ENCODE measurements at places on chromosomes 5 and 9. TPM values are rescaled to one million over a fixed set of nuclear protein-coding genes. Genes with fewer than 3 reads are reported as not detected.

GRIA1 gene
- 1.1 TPM for polyA plus RNA-seq

ANKRD31 gene
- 0.08 TPM for polyA plus RNA-seq

APC gene
- 4.1 TPM for polyA plus RNA-seq

FAM221B gene
- 0.13 TPM for polyA plus RNA-seq

DAB2 gene
- 29.6 TPM for polyA plus RNA-seq

TAF11L10 gene
- polyA plus RNA-seq = not detected

CCDC180 gene
- polyA plus RNA-seq = 3.3 TPM

KCNV2 gene
- not detected for polyA plus RNA-seq

- no peak for DNase-seq
Measured at GRCh38 chr5:168667301-168667840, 88.2 kb upstream of the PANK3 start.

DNA sequence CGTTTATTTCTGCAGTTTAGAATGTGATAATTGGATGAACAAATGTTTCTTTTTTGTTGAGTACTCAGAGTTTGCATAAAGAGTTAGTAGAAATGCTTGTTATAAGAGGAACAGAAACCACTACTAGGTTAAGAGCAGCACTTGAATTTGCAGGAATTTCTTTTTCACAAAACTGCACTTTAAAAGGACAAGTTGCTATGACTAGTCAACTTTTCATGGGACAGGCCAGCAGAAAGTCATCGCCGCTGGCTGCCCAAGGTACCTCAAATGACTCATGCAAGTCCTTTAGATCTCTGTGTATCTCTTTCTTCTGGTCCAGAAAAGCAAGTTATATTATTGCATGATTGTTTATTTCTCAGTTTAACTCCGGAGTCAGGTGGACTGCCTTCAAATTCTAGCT, 97.3 kb upstream of the HMHB1 start:
- DNase-seq = peak; percentile 66

DNA sequence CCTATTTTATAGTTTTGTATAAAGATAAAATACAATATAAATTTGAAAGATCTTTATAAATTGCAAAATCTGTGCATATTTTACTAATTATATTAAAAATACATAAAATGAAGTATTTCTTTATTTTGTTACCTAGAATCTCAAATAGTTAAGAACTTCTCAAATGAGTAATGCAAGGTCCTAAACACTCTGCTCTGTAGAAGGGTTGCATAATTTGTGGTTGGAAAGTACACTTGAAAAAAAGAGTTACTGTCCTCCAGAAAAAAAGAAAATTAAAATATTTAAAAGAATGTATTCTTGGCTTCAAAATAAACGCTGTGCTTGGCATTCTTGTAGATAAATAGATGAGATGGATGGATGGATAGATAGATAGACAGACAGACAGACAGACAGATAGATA, 428.8 kb upstream of the CDH6 start:
- DNase-seq = peak; percentile 5

DNA sequence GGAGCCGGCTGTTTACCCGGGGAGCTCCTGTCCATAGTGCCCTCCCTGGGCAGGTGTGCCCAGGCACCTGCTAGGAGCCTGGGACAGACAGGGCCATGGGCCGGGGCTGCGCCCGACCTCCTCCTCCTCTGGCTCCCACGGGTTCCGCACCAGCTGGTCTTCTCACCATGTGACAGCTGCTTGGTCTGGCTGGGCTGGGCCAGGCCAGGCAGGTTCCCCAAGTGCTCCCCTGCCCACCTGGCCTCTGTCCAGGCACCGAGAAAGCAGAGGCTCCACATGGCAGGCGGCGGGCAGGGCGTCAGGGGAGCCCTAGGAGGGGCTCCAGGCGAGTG, 60.0 kb downstream of the OLFM1 start:
- no peak for DNase-seq

DNA sequence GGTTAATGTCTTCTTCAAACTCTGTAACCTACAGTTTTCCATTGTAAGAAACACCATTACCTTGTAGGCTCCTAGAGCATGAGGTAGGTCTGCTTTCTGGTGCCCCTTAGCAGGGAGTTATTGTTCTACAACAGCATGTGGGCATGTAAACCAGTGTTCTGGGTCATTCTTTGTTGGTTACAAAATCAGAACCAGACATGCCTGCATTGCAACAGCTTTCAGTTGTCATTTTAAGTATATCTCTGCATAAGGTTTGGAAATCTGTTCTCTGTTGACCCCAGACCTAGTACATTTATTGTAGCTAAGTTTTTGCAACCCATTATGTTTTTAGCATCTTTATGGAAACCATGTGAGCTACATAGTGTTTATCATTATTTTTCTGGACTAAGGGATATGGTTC, 10.9 kb downstream of the RGMB start:
- no peak for DNase-seq

DNA sequence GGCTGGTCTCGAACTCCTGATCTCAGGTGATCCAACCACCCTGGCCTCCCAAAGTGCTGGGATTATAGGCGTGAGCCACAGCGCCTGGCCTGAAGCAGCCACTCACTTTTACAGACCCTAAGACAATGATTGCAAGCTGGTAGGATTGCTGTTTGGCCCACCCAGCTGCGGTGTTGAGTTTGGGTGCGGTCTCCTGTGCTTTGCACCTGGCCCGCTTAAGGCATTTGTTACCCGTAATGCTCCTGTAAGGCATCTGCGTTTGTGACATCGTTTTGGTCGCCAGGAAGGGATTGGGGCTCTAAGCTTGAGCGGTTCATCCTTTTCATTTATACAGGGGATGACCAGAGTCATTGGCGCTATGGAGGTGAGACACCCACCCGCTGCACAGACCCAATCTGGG, 1.5 kb downstream of the CA9 start:
- DNase-seq = no peak

GRCh38 chr9:82234160-82234943, 245.8 kb downstream of the SPATA31D1 start:
- no peak for DNase-seq

GRCh38 chr9:106892632-106893031, 29.7 kb downstream of the ZNF462 start:
- peak; percentile 32 for DNase-seq

DNA sequence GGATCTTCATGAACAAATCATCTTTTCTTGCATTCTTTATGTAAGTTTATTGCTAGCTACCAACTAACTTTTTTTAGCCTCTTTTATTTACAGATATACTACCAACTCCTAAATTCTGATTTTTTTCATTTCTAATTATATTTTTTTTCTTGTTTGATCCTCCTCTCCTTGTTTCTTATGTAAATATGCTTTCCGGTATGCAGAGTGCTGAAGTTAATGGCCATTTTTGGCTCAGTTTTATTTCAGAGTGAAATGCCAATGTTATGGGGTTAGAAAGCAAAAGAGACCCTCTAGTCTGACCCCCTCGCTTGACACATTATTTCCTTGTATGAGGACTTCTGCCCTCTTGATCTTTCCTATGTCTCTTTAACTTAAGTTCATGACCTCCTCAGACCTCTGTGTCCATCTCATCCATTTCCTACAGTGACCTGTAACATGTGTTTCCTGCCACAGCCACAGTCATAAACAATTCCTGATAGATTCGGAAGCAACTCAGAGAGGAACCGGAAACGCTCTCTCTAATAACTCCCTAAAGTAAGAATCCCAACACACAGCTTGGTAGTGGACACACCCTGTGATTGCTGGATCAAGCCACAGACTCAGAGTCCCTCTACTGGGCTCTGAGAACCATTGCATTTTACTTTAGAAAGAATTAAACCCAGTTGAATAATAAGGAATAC, 42.9 kb upstream of the AFAP1L1 start:
- DNase-seq = peak; percentile 92

DNA sequence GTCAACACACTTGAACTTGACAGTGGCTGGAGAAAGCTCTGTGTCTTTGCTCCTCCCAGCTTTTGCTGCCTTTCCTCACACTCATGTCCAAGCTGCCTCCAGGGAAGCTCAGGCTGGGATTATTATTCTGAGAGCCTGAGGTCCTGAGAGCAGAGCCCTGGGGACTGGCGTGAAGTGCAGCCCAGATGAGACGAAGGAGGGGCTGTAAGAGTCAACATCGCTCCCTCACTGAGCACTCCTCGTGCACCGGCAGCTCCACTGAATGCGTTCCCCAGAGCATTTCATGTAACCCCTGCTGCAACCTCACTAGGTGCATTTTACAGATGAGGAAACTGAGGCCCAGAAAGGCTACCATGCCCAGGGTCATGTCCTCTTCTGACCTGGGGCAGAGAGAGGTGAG, 63.5 kb upstream of the PHYKPL start:
- no peak for DNase-seq

DNA sequence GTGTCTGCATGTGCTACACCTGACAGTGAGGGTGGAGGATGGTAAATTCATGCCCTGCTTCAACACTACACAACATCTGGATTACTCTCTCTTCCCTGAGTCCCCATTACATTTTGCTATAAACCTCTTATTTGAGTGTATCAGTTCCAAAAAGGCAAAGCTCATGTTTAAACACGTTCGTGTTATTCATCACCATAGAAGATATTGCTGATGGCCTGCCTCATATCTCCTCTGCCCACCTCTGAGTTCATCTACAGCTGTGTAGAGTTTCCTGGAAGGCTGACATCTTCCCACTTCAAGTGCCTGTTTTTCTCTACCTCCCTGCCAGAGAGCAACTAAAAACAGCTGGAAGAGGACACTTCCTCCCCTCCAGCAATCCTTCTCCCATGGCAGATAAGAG, 433.2 kb downstream of the ISL1 start:
- DNase-seq = no peak

DNA sequence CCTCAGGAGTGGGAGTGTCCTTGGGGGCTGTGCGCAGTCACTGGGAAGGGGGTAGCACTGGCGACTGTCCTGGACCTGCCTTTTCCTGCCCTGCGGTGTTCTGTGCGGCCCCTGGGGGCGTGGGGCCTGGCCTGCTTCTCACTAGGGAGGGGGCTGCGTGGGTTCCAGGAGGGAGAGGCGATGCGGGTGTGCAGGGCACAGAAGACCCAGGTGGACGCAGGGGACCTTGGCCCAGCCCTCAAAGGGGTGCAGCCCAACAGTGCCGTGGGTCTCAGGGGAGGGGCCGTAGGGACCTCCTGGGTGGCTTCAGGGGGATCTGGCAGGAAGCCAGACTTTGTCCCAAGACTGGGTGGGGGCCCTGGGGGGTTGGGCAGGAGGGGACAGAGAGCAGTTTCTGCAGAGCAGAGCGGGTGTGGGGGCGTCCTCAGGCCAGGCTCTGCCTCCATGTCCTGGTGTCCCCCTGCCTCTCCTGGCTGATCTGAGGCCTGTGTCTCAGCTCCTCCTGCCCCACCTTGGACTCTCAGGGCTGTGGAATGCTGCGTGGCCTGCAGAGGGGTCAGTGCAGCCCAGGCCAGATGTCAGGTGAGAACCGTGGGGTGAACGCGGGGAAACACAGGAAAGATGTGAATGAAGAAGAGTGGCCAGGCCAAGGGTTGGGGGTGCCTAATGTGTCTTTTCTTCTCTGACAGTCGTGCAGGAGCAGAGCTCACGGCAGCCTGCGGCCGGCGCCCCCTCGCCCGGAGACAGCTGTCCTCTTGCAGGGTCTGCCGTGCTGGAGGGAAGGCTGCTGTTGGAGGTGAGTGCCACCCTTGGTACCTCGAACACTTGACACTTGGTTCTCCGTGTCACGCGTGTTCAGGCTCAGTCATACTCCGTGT, 54.6 kb downstream of the AHRR start:
- DNase-seq = no peak

DNA sequence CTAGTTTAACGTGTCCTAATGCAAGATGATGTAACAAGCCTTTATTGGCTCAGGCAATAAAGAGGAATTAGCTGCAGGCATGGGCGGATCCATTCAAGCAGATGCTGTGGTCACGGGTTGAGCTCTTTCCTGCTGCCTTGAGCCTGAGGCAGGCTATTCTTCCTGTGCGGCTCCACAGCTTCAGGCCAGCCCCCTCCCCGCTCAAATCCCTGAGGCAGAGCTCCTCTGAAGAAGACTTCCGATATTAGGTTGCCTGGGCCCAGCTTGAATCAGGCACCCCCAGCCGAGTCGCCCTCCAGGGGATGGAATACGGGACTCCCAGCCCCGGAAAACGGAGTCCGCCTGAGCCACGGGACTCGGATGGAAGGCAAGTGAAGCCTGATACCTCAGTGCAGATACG, 95.0 kb upstream of the RUFY1 start:
- DNase-seq = no peak

GRCh38 chr9:120755044-120755443, 38.2 kb downstream of the FBXW2 start:
- DNase-seq = no peak

DNA sequence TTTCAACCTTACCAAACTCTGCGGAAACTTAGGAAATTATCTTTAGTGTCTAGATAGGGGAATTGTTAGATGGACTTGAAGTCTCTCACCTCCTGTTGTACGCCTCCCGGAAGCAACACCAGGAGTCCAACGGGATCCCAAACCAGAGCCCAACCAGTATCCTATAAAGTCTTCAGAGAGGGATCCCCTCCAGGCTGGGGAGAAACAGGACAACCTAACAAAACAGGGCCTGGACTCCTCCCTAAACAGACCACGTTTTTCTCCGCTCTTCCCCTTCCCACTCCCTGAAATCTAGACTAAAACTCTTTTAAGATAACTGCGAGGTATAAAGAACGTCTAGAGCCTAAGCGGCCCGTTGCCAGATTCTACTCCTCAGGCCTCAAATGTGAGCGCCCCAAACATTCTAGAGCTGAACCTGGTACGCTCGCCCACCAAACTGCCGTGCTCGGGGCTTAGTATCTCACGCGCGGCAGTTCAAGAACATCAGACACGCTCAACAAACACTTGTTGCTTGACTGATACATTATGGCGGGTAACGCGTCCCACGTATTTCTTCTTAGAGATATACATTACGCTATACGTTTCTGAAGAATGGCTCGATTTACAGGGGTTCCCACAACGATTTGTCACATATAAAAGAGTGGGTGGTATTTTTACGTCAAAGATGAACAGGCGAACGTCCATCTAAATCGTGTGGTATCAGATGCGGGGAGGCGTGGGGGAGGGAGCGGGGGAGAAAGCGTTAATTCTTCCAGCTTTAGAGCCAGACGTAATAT, 663 bp upstream of the SMIM27 start:
- peak; percentile 75 for DNase-seq

DNA sequence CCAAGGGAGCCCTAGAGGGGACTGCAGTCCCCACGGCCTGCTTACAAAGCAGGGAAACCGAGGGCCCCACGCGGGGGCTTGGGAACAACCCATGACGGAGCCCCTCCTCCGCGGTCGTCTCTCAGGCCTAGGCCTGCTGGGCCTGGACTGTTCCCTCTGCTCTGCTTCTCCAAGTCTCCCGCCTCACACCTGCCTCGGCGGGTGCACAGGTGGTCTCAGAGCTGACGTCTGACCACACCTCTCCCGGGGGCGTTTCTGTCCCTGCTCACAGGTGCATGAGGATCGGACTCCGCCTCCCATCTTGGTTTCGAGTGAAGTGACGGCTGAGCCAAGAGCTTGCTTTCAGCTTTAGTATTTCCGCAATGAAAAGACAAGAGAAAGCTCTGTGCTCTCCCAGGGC, 72.1 kb downstream of the MRPL36 start:
- DNase-seq = no peak

- DNase-seq = no peak
Measured at GRCh38 chr9:72140586-72140985, 8.7 kb upstream of the GDA start.

DNA sequence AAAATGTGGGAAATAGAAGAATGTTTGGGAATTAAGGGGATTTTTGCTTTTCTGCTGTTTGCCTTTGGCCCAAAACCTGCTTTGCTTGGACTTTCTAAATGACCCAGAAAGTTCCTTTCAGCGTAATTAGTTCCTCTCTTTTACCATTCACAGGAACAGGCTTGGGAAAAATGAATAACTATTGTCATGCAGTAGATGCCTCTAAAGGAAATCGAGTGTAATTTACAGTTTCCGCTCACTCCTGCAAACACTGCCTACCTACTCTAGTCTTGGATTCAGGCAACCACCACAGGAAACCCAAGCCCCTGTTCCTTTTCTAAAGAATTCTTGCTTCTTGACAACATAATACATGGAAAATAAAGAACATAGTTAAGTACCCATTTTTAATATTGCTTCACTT, 25.0 kb downstream of the TTC23L start:
- DNase-seq = no peak
